ENCODE measurements at places on chromosomes 4 and X. TPM values are rescaled to one million over a fixed set of nuclear protein-coding genes. Genes with fewer than 3 reads are reported as not detected.

DNA sequence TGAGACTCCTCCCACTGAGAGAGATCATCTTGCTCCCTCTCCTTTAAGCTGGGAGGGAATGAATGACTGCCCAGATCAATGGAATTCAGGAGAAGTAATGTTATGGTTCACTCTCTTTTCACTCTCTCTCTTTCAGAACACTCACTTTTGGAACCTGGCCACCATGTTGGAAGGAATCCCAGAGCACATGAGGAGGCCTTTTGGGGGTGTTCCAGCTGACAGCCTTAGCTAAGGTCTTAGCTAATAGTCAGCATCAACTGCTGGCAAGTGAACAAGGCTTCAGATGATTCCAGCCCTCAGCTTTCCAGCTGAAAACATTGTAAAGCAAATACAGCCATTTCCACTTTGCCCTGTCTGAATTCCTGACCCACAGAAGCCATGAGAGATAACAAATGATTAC lies 124.0 kb upstream of the CLNK start:
- no peak for DNase-seq

Gene HS3ST1
- 3.2 TPM for total RNA-seq

Gene PRR32
- not detected for total RNA-seq

Gene RIPPLY1
- total RNA-seq, result 0.40 TPM

DNA sequence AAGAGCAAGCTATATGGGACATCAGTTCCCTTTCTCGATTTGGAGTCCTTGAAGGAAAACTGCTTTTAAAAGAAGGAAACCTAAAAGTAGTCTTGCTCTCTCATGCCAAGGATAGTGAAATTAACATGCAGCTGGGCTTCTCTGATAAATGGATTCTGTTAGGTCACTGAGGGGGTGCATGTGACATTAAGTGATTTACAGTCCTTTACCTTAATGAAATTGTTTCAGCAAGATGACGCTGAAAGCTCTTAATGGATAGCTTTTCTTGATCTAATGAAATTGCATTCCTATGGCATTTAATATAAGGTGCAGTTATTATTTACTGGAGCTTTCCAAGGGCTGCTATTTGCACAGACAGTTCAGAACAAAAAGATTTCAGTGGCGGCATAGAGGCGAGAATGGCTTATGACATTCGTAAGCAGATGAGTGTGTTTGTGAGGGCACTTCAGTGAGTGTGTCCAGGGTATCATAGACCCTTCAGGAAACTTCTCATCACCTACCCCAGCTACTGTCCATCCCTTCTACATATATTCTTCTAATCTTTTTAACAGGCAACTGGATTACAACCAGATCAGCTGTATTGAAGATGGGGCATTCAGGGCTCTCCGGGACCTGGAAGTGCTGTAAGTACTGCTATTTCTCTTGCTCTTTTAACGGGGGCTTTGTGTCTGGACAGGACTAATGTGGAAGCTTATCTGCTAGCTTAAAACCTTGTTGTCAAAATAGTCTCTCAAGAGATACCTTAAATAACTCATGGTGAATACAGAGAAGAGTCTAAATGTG lies 219.9 kb upstream of the PACRGL start:
- DNase-seq, result no peak

GRCh38 chrX:37380924-37381323 lies 31.8 kb downstream of the PRRG1 start:
- no peak for DNase-seq

GRCh38 chrX:17160975-17161374 lies 214.0 kb upstream of the NHS start:
- no peak for DNase-seq

DNA sequence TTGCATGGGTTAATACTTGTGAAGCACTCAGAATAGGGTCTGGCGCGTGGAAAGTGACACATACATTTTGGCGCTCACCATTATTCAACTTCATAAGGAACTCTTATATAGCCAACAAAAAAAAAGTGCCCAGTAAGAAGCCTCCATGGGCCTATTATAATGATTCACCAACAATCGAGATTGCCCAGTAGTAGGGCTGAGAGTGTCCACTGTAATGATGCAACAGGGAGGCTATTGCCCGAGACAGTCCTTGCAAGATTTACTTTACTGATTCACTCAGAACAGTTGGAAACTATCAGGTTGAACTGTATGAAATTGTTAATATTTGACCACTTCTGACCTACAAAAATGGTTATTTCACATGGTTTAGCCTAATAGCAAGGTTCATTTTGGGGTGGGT lies 86.0 kb downstream of the PJA1 start:
- no peak for DNase-seq

Gene PITX2
- not detected for total RNA-seq

DNA sequence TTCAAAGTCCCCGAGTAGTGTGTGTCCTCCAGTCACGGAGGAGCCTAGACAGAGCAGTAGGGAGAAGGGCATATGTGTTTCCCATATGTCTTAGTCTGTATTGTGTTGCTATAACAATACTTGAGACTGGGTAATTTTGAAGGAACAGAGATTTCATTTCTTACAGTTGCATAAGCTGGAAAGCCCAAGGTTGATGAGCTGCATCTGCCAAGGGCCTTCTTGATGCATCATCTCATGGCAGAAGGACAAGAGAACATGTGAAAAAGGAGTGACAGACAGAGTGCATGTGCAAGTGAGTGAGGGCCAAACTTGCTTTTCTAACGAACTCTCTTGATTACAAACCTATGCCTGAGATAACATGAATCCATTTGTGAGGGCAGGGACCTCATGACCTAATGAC lies 243.4 kb downstream of the ARHGAP10 start:
- DNase-seq, result no peak

DNA sequence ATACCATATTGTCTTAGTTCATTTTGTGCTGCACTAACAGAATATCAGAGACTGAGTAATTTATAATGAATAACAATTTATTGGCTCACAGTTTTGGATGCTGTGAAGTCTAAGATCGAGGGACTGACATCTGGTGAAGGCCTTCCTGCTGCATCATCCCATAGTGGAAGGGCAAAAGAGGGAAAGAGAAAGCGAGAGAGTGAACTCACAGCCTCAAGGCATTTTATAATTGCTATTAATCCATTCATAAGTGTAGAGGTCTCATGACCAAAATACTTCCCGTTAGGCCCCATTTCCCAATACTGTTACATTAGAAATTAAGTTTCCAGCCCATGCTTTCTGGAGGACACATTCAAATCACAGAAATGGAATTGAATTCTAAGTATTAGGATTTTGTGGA lies 554.4 kb downstream of the TRAM1L1 start:
- DNase-seq, result no peak

Gene FGF2
- total RNA-seq, result 30.5 TPM

Gene CHRDL1
- 183 TPM for total RNA-seq

Gene ATP8A1
- total RNA-seq, result 54.6 TPM

DNA sequence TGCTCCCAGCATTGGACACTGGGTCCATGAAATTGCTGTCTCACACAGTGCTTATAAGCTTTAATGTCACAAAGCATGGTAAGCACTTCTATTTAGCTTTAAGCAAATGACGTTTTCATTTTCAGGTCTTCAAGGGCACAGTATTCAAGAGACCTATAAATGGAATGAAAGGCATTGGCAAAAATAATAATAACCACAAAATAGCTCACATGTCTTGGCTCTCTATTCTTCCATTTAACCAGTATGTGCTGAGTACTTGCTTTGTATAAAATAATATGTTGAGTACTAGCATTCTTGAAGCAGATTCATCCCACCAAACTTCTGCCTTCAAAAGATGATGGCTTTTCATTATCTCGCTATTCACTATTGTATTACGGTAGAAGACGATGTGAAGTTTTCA lies 203.0 kb downstream of the ADAMTS3 start:
- no peak for DNase-seq

GRCh38 chrX:2782171-2782570 lies 30.3 kb downstream of the XG start:
- no peak for DNase-seq

Gene FBXO8
- total RNA-seq, result 31.7 TPM

Gene AFM
- total RNA-seq, result not detected

DNA sequence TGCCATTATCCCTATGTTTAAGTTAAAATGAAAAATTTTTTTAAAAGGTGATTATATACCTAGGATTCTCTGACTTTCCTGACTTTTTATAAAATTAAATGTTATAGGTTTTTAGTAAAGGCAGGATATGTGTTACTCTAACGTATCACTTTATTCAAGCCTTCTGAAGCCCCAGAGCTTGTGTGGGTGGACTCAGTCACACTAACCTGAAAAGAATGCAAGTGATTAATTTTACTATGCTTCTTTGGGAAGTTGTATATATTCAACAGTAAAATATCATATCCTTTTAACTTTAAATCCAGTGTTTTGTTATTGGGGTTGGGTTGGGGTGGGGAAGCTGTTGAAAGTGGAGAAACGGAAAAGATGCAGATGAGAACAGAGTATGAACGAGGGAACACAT lies 22.8 kb downstream of the PDLIM3 start:
- no peak for DNase-seq

GRCh38 chrX:40866893-40867292 lies 131.6 kb upstream of the MED14 start:
- no peak for DNase-seq

GRCh38 chr4:119041951-119042560 lies 93.6 kb upstream of the MYOZ2 start:
- no peak for DNase-seq

Gene FRMPD4
- 0.13 TPM for total RNA-seq

Gene ARMCX1
- 40.9 TPM for total RNA-seq

Gene PASD1
- total RNA-seq, result not detected

DNA sequence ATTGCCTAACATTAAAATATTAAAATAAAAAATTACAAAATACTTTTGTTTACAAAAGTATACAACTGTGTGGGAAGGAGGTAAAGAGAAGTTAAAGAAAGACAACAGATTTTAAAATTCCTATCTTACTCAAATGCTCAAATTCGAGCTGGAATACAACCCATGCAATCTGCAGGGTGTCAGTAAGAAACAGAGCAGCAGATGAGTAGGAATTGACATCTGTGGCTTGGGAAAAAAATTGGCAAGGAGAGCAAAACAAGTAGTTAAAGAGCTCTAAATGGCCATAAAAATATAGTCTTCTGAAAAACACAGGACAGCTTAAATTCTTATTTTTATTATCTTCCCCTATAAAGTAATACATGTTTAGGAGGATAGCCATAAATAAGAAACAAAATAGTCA lies 1609.0 kb upstream of the AGA start:
- DNase-seq, result no peak

DNA sequence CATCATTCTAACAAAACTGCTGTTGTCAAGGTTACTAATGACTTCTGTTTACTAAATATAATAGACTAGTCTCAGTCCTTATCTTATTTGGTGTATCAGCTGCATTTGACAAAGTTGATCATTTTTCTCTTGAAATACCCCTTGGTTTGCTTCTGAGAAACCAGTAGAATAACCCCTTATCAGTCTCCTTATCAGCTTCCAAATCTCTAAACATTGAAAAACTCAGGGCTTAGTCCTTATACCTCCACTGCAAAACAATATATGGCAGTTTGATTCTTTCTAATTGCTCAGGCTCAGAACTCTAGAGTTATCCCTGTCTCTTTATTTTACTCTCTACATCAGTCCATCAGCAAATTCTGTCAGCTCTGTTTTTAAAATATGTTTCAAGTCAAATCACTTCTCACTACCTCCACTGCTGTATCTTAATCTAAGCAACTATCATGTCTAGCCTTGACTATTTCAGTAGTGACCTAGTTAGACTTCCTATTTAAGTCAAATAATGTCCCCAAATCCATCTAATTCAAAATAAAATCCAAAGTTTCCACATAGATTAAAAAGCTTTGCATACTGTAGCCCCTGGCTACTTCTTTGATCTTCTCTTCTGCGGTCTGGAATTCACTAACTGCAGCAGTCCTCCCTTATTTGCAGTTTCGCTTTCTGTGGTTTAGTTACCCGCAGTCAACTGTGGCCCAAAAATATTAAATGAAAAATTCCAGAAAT lies 87.1 kb upstream of the NPNT start:
- no peak for DNase-seq

- no peak for DNase-seq
These were observed 102.4 kb downstream of the SLIT2 start for GRCh38 chr4:20354120-20354519.

- DNase-seq, result no peak
These were observed 31.2 kb upstream of the NSUN7 start for GRCh38 chr4:40718586-40718985.

DNA sequence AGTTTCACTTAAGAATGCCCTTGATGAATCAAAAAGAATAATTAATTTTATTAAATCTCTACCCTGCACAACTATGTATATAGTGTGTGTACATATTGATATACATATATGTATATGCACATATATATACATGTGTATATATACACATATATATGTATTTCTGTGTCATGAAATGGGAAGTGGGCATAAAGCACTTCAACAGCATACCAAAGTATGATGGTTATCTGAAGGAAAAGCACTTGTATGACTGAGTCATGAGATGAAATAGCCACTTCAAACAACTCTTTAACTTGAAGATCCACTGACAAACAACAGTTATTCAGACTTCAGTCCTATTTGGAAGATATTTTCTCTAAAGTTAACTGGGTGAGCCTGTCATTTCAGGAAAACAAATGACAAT lies 16.3 kb downstream of the RNF128 start:
- DNase-seq, result no peak

GRCh38 chrX:153945956-153946943 lies 1.8 kb upstream of the RENBP start:
- DNase-seq, result no peak

Gene ELOVL6
- 11.6 TPM for total RNA-seq

DNA sequence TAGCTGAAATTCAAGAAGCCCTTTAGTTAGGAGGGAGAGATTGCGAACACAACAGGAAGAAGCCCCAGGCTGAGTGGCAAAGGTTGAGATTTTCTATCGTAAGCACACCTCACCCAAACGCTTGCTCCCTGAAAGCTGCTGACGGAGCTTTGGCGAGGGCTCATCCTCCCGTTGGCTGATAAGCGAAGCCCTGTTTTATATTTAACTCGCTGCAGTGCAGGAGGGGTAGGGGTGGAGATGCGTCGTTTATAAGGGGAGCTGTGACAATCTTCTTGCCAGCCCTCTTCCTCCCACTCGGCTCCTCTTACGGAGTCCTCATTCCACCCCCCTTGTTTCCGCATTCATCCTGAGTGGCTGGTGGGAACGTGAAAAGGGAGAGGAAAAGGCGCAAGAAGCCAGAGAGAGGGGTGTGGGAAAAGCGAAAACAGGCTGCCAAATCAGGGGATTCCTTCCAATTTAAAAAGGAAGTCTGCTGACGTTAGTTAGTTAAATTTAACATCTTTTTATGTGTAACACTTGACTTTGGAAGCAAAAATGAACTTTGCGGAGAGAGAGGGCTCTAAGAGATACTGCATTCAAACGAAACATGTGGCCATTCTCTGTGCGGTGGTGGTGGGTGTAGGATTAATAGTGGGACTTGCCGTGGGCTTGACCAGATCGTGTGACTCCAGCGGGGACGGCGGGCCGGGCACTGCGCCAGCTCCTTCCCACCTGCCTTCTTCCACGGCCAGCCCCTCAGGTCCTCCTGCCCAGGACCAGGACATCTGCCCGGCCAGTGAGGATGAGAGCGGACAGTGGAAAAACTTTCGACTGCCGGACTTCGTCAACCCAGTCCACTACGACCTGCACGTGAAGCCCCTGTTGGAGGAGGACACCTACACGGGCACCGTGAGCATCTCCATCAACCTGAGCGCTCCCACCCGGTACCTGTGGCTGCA lies at the start of gene ENPEP:
Gene ENPEP (plus strand): TSS at position 275 of the 938 bp plus-strand sequence. CDS start 260 bp downstream, at position 535.
- peak; percentile 67 for DNase-seq

Gene USP17L21
- not detected for total RNA-seq

Gene CABS1
- total RNA-seq, result not detected

Gene CSTF2
- total RNA-seq, result 9.5 TPM

Gene GDPD2
- 0.22 TPM for total RNA-seq

Gene CCDC149
- 42.5 TPM for total RNA-seq
